Uterus (tissue), 4 donors: ENCODE measurements at places on chromosomes 2 and 18. TPM values are rescaled to one million over a fixed set of nuclear protein-coding genes. Genes with fewer than 3 reads are reported as not detected.

GRCh38 chr2:902584-902983 is 48.1 kb upstream of the SNTG2 start:
- H3K4me3 ChIP-seq = no peak overlapping the region
- DNase-seq = no peak
- H3K27ac ChIP-seq = no peak overlapping the region
- no peaks in the 10 kb centered on the region for H3K36me3 ChIP-seq
- H3K27me3 ChIP-seq = no peaks in the 10 kb centered on the region

GRCh38 chr2:112257575-112257974 is 2.7 kb upstream of the ZC3H8 start:
- H3K4me3 ChIP-seq = no peak overlapping the region
- no peaks in the 10 kb centered on the region for H3K4me1 ChIP-seq
- no peak for DNase-seq
- H3K36me3 ChIP-seq = no peaks in the 10 kb centered on the region
- no peak overlapping the region for H3K27ac ChIP-seq

GRCh38 chr2:172643142-172643541 is 87.3 kb downstream of the PDK1 start:
- no peaks in the 10 kb centered on the region for H3K4me1 ChIP-seq
- DNase-seq = no peak
- H3K27me3 ChIP-seq = no peaks in the 10 kb centered on the region
- no peaks in the 10 kb centered on the region for H3K36me3 ChIP-seq

GRCh38 chr2:217795067-217795466 is 207.7 kb downstream of the TNS1 start:
- H3K27ac ChIP-seq = no peak overlapping the region
- DNase-seq = no peak
- no peaks in the 10 kb centered on the region for H3K36me3 ChIP-seq

DNA sequence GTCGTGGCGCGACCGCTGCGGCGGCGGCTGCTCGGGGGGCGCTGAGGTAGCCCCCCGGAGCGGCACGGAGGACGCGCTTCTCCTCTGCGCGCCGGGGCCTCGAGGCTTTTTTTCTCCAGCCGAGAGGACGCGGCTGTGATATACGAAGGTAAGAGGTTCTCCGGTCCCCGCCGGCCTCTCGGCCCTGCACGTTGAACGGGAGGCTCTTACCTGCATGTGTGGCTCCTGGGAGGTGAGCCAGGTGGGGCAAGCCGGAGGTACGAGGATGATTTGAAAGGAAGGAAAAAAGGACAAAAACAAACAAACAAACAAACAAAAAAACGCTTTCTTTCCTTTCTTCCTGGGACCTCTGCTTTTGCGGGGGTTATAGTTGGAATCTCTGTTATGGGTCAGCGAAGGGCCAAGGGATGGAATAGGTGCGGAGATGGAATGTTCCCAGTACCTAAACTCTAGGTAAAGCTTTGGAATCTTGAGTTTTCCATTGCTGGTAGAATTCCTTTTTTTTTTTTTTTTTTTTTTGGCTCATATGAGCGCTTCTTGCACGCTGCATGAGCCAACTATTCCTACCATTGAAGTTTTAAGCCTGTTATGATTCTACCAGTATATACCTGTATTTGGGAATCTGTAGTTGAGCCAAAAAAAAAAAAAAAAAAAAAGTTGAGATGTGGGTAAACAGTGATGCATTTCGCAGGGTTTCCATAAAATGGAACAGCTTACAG is 674 bp downstream of the PTPN4 start:
- peak overlapping the region; percentile 95 for H3K27ac ChIP-seq
- H3K36me3 ChIP-seq = no peaks in the 10 kb centered on the region
- H3K4me1 ChIP-seq = peaks cover 4% of the 10 kb centered on the region

DNA sequence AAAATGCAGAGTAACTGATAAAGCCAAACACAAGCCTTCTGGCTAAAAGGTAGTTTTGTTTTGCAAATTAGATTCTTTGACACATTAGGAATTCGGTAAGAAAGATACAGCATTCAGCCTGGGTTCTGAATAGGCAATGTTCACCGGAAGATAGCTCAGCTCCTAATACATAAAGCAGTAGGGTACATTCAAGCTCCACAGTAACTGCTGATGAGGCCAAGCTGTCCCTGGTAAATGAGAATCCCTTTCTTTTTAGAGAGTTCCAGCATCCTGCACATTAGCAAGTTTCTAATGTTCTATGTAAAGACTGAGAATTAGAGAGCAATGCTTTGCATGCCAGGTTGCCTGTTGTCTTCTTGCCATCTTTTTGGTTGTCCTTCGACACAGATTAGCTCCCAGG is 316.3 kb upstream of the SLC14A2 start:
- no peaks in the 10 kb centered on the region for H3K4me1 ChIP-seq
- no peak overlapping the region for H3K27ac ChIP-seq
- H3K4me3 ChIP-seq = no peak overlapping the region
- H3K36me3 ChIP-seq = no peaks in the 10 kb centered on the region
- H3K27me3 ChIP-seq = no peaks in the 10 kb centered on the region

The REG3A gene
- not detected for total RNA-seq

DNA sequence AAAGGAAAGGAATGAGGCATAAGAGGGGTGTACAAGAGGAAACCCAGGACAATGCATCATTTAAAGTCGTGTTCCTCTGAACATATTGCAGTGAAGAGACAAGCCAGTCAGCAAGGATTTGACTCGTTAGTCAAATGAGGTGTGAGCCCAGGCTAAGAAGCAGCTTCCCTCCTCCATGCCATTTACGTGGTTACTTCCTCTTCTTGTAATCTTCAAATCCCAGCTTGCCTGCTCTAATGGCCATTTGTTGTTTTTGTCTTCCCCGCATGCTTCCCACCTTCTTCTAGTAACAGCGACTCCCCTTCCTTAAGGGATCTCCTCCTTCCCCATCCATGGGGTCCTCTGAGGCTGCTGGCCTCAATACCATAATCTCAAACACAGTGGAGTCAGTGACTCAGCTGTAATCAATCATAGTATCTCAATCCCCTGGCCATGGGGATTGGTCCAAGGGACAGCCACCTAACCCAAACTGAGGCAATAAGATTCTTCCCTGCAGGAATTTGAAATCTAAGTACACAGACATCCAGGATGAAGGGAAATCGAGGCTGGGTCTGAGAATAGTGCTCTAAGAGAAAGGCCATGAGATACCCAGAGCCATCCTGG is 37.6 kb downstream of the SLC14A1 start:
- H3K27ac ChIP-seq = no peak overlapping the region
- H3K36me3 ChIP-seq = no peaks in the 10 kb centered on the region
- H3K27me3 ChIP-seq = no peaks in the 10 kb centered on the region
- no peak for DNase-seq
- H3K4me1 ChIP-seq = no peaks in the 10 kb centered on the region

- H3K4me3 ChIP-seq = peak overlapping the region; percentile 67
- peak; percentile 48 for DNase-seq
- no peaks in the 10 kb centered on the region for H3K36me3 ChIP-seq
- H3K27me3 ChIP-seq = no peaks in the 10 kb centered on the region
- H3K27ac ChIP-seq = peak overlapping the region; percentile 93
- peaks cover 24% of the 10 kb centered on the region for H3K4me1 ChIP-seq
These were observed 626 bp downstream of the CAPN10 start for GRCh38 chr2:240586919-240587800.

The MITD1 gene
- 25.3 TPM for total RNA-seq

The AQP12A gene
- total RNA-seq = not detected

The HNMT gene
- 66.2 TPM for total RNA-seq

The POTEC gene
- total RNA-seq = not detected

The KCNJ3 gene
- total RNA-seq = 0.91 TPM

The MAL gene
- 0.29 TPM for total RNA-seq

The DNAJC5G gene
- total RNA-seq = 3.9 TPM

DNA sequence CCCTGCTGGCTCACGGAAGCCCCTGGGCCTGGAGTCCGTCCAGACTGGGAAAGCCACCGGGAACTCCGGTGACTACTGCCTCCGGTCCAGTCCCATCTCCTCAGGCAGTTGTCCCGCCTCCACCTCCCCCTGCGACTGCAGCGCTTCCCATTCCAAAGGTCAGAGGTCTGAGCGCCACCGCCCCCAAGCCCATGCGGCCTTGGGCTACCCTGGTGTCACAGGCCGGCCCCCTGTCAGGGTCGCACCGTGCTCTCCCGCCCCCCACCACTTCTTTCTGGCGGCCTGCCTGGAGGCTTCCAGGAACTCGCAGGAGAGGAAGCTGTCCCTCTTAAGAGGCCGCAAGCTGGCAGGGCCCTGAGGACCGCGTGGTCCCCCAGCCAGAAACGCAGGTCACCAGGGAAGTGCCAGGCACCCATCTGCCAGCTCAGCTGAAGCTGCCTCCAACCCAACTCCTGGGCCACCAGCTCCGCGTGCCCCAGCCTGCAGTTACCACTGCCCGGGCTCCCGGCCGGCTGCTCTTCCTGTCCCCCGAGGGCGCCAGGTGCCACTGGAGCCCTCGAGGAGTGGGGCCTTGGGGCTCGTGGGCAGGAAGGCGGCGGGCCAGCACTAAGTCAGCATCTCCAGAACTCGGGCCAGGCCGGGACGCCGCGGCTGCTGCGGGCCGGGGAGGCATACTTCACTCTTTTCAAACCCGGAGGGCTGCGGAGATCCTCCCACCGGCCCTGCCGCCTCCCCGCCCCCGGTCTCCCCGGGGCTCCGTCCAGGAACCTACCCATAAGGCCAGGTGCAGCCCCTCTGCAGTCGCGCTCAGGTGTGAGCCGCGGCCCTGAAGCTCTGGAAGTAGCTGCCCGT is 83.3 kb upstream of the POMC start:
- H3K4me1 ChIP-seq = no peaks in the 10 kb centered on the region
- H3K4me3 ChIP-seq = peak overlapping the region; percentile 58
- H3K27me3 ChIP-seq = no peaks in the 10 kb centered on the region
- H3K27ac ChIP-seq = peak overlapping the region; percentile 85
- DNase-seq = peak; percentile 59

- no peak overlapping the region for H3K27ac ChIP-seq
- no peaks in the 10 kb centered on the region for H3K27me3 ChIP-seq
- no peak for DNase-seq
- H3K4me3 ChIP-seq = no peak overlapping the region
These were observed 140.8 kb upstream of the SETBP1 start for GRCh38 chr18:44539926-44540325.

DNA sequence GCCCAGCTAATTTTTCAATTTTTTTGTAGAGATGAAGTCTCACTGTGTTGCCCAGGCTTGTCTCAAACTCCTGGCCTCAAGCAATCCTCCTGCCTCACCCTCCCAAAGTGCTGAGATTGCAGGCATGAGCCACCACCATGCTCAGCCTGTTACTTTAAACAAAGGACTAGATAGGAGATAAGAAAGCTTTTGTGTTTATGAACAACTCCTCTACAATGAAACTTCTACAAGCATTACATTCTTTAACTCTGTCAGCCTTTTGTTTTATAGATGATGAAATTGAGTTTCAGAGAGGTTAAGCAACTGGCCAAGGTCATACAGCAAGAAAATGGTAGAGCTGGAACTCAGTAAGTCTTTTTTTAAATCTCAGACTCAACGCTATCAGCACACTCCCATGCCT is 22.7 kb downstream of the ALPK2 start:
- no peaks in the 10 kb centered on the region for H3K4me1 ChIP-seq
- no peak overlapping the region for H3K27ac ChIP-seq
- no peaks in the 10 kb centered on the region for H3K27me3 ChIP-seq
- H3K4me3 ChIP-seq = no peak overlapping the region
- no peak for DNase-seq
- H3K36me3 ChIP-seq = no peaks in the 10 kb centered on the region

The FEZ2 gene
- total RNA-seq = 29.7 TPM

GRCh38 chr18:70181015-70181414 is 24.5 kb downstream of the RTTN start:
- no peak overlapping the region for H3K27ac ChIP-seq
- H3K4me1 ChIP-seq = no peaks in the 10 kb centered on the region
- no peak for DNase-seq

DNA sequence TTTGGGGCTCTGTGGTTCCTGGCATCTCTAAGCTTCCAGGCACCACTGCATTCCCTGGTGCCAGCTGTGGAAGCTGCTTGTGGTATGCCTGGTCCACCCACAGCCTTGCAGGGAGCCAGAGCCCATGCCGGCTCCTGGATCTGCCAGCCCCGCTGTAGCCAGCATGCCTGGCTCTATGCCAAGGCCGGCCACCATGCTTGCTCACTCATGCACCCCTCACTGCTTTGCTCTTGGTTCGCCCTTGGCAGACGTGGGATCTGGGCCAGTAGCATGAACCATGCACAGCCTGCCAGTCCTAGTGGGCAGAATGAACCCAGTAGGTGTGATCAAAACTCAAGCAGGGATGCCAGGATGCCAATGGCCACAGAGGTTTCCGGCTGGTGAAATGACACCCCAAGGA is 634.2 kb upstream of the TMEFF2 start:
- H3K27ac ChIP-seq = no peak overlapping the region
- no peaks in the 10 kb centered on the region for H3K27me3 ChIP-seq
- H3K36me3 ChIP-seq = no peaks in the 10 kb centered on the region

GRCh38 chr2:180012523-180012922 is 5.4 kb upstream of the CWC22 start:
- no peak for DNase-seq
- H3K27ac ChIP-seq = no peak overlapping the region
- H3K4me3 ChIP-seq = no peak overlapping the region
- H3K27me3 ChIP-seq = no peaks in the 10 kb centered on the region
